ENCODE measurements at places on chromosomes 12 and 14.

DNA sequence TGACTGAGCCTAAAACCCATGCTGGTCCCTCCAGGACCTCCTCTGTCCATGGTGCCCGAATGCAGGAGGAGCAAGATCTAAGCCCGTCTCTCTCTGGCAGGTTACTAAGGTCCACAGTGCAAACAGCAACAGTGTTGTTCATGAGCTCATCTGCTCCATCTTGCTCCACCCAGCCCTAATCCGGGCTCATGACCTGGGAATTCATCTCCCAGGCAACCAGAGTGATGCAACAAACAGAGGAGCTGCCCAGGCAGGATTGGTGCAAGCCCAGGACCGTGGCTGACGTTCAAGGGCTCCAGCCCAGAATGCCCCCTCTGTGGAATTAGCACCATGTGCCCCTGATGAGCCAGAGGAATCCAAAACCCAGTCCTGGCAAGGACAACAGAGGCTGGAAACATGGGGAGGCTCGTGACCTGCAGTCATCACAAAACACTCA lies 29.9 kb downstream of the HSPB8 start:
- peak; percentile 92 for DNase-seq

- DNase-seq = no peak
Observed at GRCh38 chr12:88945051-88945732, 364.9 kb upstream of the KITLG start.

DNA sequence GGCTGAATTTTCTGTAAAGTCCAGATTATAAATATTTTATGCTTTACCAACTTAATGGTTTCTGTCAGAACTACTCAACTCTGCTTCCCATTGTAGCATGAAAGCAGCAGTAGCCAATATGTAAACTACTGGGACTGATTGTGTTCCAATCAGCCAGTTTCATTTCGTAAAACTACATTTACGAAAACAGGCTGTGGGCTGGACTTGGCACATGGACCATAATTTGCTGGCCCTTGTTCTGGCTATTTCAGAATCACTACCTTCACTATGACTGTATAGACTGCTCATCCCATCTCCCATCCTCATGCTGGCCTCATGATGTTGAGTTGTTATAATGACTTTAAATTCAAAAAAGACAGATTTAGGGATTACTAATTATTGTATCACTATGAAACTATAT lies 38.7 kb downstream of the FAR2 start:
- DNase-seq = no peak

DNA sequence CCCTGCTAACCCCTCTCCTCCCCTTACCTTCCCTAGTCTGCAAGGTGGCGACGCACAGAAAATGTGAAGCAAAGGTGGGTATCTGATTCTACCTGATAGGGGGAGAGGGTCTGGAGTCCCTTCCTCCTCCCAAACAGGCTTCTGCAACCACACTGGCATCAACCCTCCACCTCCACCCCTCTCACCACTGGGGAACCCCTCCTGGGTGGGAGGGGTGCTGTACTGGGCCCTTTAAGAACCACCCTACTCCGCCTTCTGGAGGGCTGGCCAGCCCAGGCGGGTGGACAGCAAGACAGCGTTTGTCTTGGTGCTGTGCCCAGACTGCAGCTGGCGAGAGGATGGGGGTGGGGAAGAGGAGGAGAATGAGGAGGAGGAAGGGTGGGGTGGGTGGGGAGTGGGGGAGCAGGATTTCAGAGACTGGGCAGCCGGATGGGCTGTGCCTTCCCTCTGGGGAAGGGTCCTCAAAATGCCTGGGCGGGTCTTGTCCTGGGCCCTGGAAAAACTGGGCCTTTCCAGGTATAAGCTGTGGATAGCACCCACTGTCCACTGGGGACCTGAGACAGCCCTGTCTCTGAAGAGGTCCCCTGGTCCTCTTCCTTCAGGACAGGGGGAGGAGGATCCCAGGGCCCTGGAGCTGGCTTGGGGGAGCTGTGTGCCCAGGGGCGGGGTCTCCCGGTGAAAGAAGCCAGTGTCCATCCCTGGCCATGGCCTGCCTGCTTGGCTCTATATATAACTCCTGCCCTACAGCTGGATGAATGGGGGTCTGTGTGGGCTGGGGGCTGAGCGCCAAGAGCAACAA lies 2.8 kb downstream of the TNS2 start:
- DNase-seq = peak; percentile 96

GRCh38 chr14:81473456-81474147 lies 60.1 kb downstream of the SEL1L start:
- DNase-seq = no peak

GRCh38 chr12:442235-442884 lies 17.4 kb upstream of the B4GALNT3 start:
- DNase-seq = no peak

DNA sequence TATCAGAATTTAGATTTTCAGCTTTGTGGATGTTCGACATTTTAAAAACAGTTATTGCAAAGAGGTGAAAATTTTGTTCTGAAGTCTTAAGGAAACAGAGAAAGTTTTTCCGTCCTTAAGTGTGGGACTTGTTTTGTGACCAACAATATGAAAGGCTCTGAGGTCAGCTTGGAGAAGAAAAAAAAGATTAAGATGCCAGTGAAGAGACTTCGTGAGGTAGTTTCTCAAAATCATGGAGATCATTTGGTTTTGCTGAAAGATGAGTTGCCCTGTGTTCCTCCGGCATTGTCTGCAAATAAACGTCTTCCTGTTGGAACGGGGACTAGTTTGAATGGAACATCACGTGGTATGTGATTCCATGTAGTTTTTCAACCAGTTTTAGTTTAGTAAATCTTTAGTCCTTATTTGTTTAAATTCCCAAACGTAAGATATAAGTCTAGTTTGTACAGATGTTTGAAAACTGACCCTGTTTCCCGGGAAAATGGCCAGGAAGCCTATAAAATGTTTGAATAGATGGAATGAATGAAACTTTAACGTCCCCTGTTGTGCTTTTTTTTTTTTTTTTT lies 682 bp downstream of the KIAA0586 start:
- DNase-seq = no peak

DNA sequence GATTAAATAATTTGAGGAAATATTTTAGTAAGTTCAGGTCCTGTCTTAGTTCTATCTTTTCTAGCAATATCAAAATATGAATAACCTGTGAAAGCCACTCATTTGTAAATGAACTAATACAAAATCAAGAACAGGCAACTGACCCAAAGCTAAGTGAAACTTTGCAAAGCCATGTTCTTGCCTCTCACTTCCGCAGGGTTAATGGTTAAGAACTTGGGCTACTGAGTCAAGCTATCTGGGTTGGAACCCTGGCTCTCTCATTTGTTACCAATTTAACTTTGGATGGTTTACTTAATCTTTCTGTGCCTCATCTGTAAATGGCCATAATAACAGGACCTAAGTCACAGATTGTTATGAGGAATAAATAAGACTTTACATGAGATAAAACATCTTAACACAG lies 2.8 kb downstream of the KIF21A start:
- DNase-seq = no peak

GRCh38 chr14:38143659-38144505 lies 63.8 kb upstream of the SSTR1 start:
- DNase-seq = no peak

GRCh38 chr14:79426103-79426755 lies 785.1 kb downstream of the DIO2 start:
- no peak for DNase-seq

- DNase-seq = no peak
Observed at GRCh38 chr12:42892702-42893551, 303.4 kb upstream of the PRICKLE1 start.

DNA sequence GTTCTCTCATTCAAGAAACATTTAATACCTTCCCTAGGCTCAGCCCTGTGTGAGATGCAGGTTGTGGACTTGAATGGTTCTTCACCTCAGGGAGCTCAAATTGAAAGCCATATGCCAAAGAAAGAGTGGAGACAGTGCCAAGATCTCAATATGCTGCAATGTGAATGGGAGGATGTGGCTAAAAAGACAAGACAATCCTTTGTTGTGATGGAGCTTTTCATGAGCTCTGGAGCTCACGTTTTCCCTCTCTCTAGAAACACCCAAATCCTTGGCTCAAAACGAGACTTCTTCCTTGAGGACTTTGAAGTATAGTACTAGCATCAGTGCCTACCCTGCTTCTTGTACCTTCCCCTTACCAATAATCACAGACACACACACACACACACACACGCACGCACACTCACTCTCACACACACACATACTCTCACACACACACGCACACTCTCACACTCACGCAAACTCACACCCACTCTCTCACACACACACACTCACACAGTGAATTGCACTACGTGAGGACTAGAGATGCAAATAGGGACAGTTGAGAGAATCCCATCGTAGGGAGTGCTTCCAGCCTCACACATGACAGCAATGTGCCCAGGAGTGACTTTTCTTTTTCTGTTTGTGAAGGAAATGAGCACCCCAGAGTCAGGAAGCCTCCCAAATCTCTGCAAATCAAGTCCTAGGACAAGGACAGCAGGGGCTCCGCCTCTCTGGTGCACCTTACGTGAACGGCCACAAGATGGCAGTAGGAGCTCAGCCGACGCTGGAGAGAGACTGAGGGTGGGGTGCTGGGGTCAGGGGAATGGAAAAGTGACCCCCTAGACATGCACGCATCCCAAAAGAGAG lies 231.4 kb downstream of the PCNX1 start:
- peak; percentile 61 for DNase-seq

GRCh38 chr12:108326254-108326750 lies 12.8 kb downstream of the CMKLR1 start:
- no peak for DNase-seq

- no peak for DNase-seq
Observed at GRCh38 chr12:1841586-1842182, 21.3 kb downstream of the LRTM2 start.

- DNase-seq = no peak
Observed at GRCh38 chr14:48936362-48936761, 649.8 kb downstream of the RPS29 start.

DNA sequence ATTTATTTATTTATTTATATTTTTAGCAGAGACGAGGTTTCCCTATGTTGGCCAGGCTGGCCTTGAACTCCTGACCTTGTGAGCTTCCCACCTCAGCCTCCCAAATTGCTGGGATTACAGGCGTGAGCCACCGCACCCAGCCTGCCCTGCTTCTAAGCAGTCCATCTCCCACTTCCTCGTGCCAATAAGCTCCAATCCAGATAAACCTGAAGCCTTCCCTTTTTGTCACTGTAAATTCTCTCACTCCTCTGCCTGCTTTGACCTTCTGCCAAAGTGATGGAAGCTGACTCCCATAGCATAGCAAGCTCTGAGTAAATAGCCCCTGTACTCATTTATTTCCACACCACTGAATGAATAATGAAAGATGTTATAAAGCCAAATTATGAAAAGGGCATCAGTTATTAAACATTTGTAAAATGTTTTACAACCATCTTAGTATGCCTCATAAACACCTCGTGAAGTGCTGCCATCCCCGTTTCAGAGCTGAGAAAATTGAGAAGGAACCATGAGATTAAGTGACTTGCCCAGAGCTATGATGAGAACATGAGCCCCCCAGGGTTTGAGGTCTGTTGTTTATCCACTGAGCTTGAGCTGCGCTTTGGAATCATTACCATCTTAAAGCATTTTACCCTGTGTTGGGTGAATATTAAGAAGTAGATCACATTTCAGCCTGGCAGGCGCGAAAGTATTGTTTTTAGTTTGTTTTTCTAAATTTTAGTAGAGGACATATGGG lies 30.4 kb downstream of the MANSC1 start:
- no peak for DNase-seq

DNA sequence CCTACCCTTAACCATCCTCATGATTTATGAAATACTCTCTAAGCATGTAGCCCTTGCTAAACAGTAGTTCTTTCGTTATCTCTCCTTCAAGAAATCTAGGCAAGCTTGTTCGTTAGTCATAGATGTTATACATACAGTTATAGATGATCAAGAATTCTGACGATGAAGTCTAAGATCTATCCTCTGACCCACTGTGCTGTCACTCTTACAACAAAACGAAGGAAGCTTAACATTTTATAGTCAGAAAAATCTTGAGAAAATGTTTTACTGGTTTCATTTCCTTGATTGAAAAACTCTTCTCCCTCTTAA lies 68.9 kb downstream of the SPPL3 start:
- DNase-seq = no peak

- no peak for DNase-seq
Observed at GRCh38 chr12:25816637-25817036, 141.8 kb upstream of the RASSF8 start.

GRCh38 chr12:116165036-116165425 lies 112.5 kb downstream of the MED13L start:
- DNase-seq = no peak

DNA sequence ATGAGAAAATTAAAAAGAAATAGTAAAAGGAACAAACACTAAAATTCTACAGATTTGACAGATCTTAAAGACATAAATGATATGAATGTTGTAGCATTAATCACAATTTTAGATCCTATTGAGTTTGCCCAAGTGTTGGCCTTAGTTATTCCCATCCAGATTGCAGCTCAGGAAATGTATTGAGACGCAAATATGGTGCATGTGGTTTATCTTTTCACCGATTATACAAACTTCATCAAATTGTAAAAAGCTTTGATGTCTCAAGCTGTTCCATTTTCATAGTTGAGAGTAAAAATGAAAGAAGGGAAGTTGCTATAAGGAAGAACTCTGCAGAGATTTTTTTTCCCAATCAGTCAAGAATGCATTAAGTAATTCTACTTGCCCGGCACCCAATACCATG lies 328.4 kb downstream of the EGLN3 start:
- DNase-seq = no peak

- DNase-seq = no peak
Observed at GRCh38 chr14:72247896-72248465, 315.8 kb downstream of the RGS6 start.

DNA sequence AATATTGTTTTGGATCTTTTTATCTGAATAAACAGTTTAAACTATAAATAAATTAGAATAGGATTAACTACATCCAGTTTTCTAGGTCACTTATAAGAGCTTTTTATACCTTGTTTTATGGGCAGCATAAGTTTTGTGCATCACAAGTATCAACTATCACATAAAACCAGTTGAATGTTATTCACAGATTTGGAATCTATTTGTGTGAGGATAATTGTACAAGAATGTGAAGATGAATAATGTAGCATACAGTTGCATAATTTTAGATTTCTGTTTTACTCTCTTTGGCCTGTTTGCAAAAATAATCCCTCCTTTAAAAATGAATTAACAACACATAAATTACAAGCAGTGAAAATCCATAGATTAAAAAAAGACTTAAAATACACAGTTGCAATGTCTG lies 88.8 kb downstream of the SCFD1 start:
- DNase-seq = no peak

- no peak for DNase-seq
Observed at GRCh38 chr14:51028851-51029754, 65.8 kb downstream of the TRIM9 start.

GRCh38 chr12:46556819-46557524 lies 184.4 kb upstream of the SLC38A2 start:
- no peak for DNase-seq

DNA sequence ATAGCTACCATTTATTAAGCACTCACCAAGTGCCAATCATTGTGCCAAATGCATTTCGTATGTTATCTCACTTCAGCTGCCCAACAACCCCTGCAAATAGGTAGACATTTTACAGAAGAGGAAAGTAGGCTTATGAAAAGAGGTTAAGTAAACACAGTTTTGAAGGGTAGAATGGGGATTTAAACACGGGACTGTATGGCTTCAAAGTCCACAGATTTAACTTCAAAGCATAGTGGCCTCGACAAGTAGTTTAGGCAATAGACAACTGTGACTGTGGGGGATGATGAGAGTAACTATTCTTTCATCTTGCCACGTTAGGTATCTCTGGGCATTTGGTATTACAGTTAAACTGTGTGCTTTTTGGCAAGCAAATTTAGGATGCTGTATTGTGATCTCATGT lies 266.8 kb upstream of the SRRM4 start:
- DNase-seq = no peak

GRCh38 chr12:6534945-6535696 lies 804 bp downstream of the GAPDH start:
- DNase-seq = peak; percentile 88

- DNase-seq = peak; percentile 63
Observed at GRCh38 chr12:132162508-132163031, 18.3 kb downstream of the NOC4L start.

All from Right ventricle myocardium superior (tissue), 1 donor.